ENCODE measurements at places on chromosomes 3 and 15. TPM values are rescaled to one million over a fixed set of nuclear protein-coding genes. Genes with fewer than 3 reads are reported as not detected.

The MYO5C gene
- polyA plus RNA-seq: 0.88 TPM

The KNL1 gene
- 1.1 TPM for polyA plus RNA-seq

The KBTBD13 gene
- not detected for polyA plus RNA-seq

The CCR9 gene
- polyA plus RNA-seq: 6.3 TPM

The FAM174B gene
- 1.4 TPM for polyA plus RNA-seq

The FOXP1 gene
- polyA plus RNA-seq: 277 TPM

The SCN11A gene
- not detected for polyA plus RNA-seq

The THBS1 gene
- 1.4 TPM for polyA plus RNA-seq

The EPHA3 gene
- not detected for polyA plus RNA-seq

The TBC1D5 gene
- 63.0 TPM for polyA plus RNA-seq

The FBLN2 gene
- 4.4 TPM for polyA plus RNA-seq

The IQCF5 gene
- not detected for polyA plus RNA-seq

The LRRN1 gene
- 2.6 TPM for polyA plus RNA-seq

The GJD2 gene
- polyA plus RNA-seq: not detected

The FILIP1L gene
- polyA plus RNA-seq: 1.1 TPM

The FANCD2OS gene
- not detected for polyA plus RNA-seq

The PLAAT1 gene
- polyA plus RNA-seq: not detected

The PCOLCE2 gene
- not detected for polyA plus RNA-seq

The MEIS2 gene
- not detected for polyA plus RNA-seq

The FES gene
- polyA plus RNA-seq: 7.7 TPM

The PRR20G gene
- polyA plus RNA-seq: not detected

The MEGF11 gene
- polyA plus RNA-seq: 0.41 TPM

The TBL1XR1 gene
- 23.6 TPM for polyA plus RNA-seq

The POLQ gene
- polyA plus RNA-seq: not detected

The FLNB gene
- polyA plus RNA-seq: 19.7 TPM

The DOCK3 gene
- not detected for polyA plus RNA-seq

The CLSTN2 gene
- polyA plus RNA-seq: not detected

The LRRIQ4 gene
- not detected for polyA plus RNA-seq

The DNAJA4 gene
- 4.7 TPM for polyA plus RNA-seq

The MME gene
- polyA plus RNA-seq: 5.1 TPM

The GALNT15 gene
- polyA plus RNA-seq: not detected

The CTXN2 gene
- polyA plus RNA-seq: not detected

The UROC1 gene
- polyA plus RNA-seq: not detected

The MOBP gene
- not detected for polyA plus RNA-seq

The GOLGA8J gene
- polyA plus RNA-seq: not detected

All from IgD-negative memory B cell (primary cell).